Fibroblast of the conjunctiva (primary cell): ENCODE measurements at places on chromosomes 5 and 9.

DNA sequence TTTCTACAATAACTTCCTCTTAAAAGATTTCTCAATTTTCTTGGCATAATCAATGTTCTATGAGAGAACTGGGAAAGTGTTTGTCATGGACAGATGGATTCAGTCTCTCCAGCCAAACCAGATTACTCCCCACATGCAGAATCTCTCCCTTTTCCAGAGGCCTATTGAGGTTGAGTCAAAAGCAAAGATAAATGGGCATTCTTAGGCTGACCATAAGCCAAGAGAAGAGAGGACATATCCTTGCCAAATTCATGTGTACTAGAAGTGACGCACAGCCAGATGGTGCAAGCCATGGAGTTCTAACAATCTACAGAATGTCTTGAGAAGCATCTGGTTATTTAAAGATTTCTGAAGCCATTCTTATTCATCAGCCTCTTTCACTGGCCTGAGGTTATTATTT is 2115.0 kb downstream of the MAT2B start:
- no peak for DNase-seq

GRCh38 chr5:108149369-108149768 is 232.5 kb downstream of the FBXL17 start:
- DNase-seq, result no peak

- DNase-seq, result no peak
Measured at GRCh38 chr5:174755106-174755505, 30.7 kb downstream of the MSX2 start.

DNA sequence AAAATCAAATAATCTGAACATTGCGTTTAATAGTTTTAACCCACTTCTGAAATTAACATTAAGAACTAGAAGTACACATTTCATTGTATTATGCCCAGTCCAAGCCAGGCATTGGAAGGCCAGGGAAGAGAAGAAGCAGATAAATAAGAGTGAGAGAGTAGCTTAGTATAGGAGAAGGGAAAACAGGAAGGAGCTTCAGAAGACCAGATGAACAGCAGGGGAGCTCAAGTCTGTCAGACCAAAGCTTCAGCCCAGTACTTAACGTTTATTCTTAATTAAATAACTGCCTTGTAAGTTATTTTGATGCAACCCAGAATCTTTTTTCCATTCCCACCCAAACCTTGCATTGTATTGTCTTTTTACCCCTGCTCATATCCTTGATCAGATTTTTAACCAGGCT is 11.5 kb upstream of the FAM120AOS start:
- no peak for DNase-seq

DNA sequence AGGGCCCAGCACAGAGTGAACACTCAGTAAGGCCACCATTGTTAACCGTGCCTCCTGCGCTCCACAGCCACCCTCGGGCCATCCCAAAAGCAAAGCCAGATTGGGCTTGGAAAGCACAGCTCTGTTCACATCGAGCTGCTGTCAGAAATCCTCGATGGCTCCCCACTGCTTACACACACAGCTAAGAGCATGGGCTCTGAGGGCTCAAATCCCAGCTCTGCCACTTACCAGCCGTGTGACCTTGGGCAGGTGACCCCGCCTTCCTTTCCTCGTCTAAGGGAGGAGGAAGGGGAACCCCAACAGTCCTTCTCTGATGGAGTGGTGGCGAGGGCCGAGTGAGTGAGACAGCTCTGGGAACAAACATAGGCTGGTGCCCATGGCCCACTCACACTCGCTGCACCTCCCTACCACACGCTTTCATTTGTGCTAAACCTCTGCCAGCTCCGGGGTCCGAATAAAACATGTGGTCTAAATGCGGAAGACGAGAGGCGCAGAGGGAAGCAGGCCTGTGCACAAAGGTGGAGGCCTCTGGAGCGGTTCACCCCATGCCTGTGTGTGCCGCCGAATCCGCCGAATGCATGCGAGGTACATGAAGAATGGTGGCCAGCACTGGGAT is 139.3 kb downstream of the PAX5 start:
- no peak for DNase-seq

GRCh38 chr9:97638666-97639065 is 5.0 kb downstream of the NCBP1 start:
- DNase-seq, result no peak

DNA sequence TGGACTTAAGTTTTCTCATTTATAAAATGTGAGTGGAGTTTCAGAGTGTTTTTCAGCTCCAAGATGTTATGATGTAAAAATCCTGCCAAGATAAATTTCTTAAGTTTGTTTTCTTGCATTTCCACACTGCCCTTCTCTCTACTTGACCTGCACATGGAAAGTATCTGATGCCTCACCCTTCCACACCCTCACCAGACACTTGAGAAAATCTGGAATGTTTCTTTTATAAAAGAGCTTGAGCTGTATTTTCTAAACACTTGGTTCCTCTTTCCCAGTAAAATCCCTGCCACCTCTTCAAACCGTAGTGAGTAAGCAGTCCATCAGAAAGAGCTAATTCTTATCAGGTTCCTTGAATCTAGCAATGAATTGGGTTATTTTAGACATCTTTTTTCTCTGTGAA is 42.9 kb downstream of the FOXD1 start:
- DNase-seq, result no peak

DNA sequence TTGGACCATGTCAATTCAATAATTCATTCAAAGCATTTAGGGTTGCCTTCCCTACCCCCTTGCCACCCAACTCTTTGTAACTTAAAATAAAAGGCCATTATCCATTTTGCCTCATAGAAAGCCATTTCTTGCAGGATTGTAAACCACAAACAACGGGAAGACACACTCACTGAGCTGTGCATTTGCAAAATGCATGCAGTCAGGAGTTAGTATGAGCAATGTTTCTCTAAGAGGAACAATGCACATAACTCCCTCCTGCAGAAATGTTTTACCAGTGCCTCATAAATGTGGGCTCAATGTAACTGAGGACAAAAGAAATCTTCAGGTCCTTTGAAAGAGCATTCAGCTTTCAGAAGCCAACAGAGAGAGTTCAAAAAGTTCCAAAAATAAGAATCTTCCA is 98.5 kb upstream of the ABCA1 start:
- no peak for DNase-seq

GRCh38 chr5:75460532-75460931 is 50.9 kb downstream of the CERT1 start:
- DNase-seq, result no peak
